ENCODE measurements at places on chromosomes 7 and 10. TPM values are rescaled to one million over a fixed set of nuclear protein-coding genes. Genes with fewer than 3 reads are reported as not detected.

DNA sequence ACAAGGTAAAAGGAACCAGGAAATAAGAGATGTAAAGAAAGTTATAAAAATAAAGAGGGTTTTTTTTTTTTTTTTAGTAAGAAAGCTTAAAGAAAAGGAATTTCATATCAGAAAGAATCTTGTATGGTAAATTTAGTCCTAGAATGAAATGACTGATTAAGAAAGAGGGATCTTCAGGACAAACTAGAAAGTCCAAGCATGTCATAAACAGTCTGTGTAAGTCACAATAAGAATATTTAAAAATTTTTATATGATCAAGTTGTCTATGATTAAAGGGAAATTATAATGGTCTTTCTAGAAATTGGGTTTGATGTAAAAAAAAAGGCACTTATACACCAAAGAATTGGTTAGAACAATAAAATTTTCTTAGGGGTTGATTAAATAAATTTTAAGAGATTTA lies 289.5 kb downstream of the XPNPEP1 start:
- no peaks in the 10 kb centered on the region for H3K4me1 ChIP-seq
- H3K27me3 ChIP-seq = no peaks in the 10 kb centered on the region
- no peak overlapping the region for H3K27ac ChIP-seq
- H3K4me3 ChIP-seq = no peak overlapping the region
- H3K36me3 ChIP-seq = no peaks in the 10 kb centered on the region

DNA sequence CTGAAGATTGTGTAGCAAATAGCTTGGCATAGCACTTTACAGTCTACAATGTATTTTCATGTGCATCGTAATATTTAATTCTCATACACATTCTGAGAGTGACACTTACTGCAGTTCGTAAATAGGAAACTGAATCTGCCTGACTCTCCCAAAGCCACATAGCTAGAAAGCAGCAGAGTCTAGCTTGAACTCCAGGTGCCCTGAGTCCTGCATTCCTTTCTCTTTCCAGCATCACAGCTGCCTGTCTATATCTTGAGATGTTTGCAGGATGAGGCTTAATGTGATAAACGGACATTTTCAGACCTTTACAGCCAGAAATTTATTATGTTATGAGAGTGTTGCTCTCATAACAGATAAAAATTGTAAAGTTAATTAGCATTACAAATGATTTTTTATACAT lies 132.9 kb upstream of the PLXDC2 start:
- H3K27me3 ChIP-seq = no peaks in the 10 kb centered on the region
- DNase-seq = no peak
- no peaks in the 10 kb centered on the region for H3K4me1 ChIP-seq
- H3K36me3 ChIP-seq = no peaks in the 10 kb centered on the region

DNA sequence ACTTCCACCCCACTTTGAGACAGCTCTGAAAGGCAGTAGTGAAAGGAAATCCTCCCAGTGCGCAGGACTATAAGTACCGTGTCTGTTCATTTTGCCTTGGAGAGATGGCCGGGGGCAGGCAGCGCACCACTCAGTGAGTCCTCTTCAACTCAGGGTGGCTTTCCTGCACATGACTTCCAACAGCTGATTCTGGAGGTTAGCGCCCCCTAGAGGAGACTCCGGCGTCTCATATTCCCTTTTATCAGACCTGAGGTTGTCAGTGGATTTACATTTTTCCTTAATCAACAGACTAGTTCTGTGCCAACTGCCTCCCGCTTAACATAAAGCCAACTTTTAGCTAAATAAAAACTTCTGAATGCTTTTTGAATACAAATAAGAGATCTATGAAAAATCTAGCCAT lies 101.0 kb downstream of the HERPUD2 start:
- no peaks in the 10 kb centered on the region for H3K36me3 ChIP-seq
- DNase-seq = no peak
- no peaks in the 10 kb centered on the region for H3K27me3 ChIP-seq

GRCh38 chr7:2288503-2288902 lies 25.7 kb downstream of the SNX8 start:
- no peak overlapping the region for H3K27ac ChIP-seq
- H3K4me3 ChIP-seq = no peak overlapping the region
- DNase-seq = no peak
- no peaks in the 10 kb centered on the region for H3K4me1 ChIP-seq

DNA sequence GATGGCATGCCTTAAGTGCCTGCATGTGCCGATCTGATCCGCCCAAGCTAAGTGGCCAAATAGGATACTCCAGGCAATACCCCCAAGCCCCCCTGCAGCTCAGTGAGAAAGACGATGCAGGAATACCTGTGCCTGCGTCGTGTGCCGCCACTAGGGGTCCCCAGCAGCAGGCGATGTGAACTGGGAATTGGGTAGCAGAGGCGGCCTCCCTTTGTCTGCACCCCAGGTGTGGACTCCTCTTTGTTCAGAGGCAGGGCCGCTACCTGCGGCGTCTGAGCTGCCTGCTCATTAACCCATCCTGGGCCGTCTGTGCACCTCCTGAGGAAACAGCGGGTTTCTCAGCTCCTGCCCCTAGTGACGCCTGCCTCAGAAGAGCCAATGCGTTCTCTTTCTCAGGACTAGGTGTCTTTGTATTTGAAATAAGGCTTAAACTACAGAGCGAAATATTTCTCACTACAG lies 4.8 kb upstream of the CHN2 start:
- DNase-seq = peak; percentile 37
- no peak overlapping the region for H3K27ac ChIP-seq
- H3K36me3 ChIP-seq = no peaks in the 10 kb centered on the region
- H3K4me3 ChIP-seq = no peak overlapping the region
- peaks cover 11% of the 10 kb centered on the region for H3K27me3 ChIP-seq
- no peaks in the 10 kb centered on the region for H3K4me1 ChIP-seq

DNA sequence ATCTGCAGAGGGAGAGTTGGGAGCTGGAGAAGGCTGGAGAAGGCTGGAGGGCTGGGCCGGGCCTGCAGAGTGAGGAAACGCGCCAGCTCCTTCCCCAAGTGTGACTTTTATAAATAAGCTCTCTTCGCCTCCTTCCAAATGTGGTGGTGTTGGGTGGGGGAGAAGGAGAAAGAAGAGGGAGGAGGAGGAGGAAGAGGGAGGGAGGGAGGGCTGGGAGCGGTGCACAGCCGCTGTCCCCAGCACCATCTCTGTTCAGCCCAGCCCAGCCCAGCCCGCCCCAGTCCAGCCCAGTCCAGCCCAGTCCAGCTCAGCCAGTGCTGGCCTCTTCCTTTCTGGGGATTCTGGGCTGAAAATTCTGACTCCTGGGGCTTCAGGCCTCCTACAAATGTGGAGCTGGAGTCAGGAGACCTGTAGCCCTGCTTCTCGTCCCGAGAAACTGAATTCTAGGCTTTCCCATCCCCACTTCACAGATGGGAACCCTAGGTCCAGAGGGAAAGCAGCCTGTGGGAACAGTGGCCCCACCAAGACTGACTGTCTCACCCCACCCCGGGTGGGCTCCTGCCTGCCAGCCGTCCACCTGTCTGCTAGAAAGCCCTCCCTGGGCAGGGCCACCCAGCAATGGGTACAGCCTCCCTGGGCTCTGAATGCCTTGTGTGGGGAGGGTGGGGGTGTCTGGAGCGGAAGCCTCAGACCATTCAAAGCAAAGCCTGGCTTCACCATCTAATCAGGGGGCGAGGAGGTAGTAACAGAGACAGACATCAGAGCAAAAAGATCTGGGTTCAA lies 2.3 kb downstream of the STX1A start:
- peak overlapping the region; percentile 44 for H3K4me3 ChIP-seq
- no peaks in the 10 kb centered on the region for H3K36me3 ChIP-seq
- H3K27me3 ChIP-seq = no peaks in the 10 kb centered on the region
- DNase-seq = no peak
- H3K27ac ChIP-seq = no peak overlapping the region

DNA sequence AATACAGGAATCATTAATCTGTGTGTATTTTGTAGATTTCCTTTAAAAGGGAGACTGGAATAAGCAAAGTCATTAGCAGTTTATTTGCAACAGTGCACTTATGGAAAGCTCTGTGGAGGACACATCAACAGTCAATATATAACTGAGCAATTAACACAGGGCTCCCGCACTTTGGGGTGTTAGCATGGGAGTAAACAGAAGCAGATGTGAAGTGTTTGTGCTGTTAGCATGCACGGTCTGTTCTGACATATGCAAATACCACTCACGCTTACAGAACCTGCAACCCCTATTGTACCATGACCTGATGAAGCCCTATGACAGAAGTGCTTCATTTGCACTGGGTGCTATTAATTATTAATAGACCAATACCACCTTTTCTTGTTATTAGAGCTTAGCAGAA lies 118.9 kb downstream of the PPP1R3A start:
- H3K27me3 ChIP-seq = no peaks in the 10 kb centered on the region
- DNase-seq = no peak
- no peak overlapping the region for H3K4me3 ChIP-seq
- no peak overlapping the region for H3K27ac ChIP-seq

GRCh38 chr10:14536241-14537213 lies 205.8 kb upstream of the FRMD4A start:
- peaks cover 68% of the 10 kb centered on the region for H3K4me1 ChIP-seq
- H3K4me3 ChIP-seq = no peak overlapping the region
- H3K27me3 ChIP-seq = no peaks in the 10 kb centered on the region

DNA sequence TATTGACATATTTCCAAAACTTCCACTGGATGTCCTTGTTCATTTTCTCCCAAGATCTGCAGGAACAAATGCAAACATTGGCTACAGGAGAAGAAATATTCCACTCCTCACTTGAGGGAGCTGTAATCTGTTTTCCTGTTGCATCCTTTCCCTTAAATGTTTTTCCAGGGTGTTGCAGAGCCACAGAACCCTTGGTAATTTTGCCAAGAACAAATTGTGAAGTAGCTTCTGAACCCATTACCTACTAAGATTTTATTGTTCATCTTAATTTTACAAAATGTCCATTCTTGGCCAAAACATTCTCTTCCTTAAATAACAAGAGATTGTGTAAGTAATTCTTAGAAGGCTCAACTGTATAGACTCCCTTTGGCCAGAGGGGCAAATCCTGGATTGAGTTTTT lies 177.0 kb downstream of the GNAT3 start:
- no peak for DNase-seq
- H3K27ac ChIP-seq = no peak overlapping the region
- no peaks in the 10 kb centered on the region for H3K36me3 ChIP-seq
- no peaks in the 10 kb centered on the region for H3K27me3 ChIP-seq

- H3K36me3 ChIP-seq = no peaks in the 10 kb centered on the region
- H3K4me3 ChIP-seq = no peak overlapping the region
- H3K4me1 ChIP-seq = peaks cover 13% of the 10 kb centered on the region
- peaks cover 23% of the 10 kb centered on the region for H3K27me3 ChIP-seq
- no peak for DNase-seq
Observed at GRCh38 chr7:48033922-48034321, 1.4 kb upstream of the C7orf57 start.

DNA sequence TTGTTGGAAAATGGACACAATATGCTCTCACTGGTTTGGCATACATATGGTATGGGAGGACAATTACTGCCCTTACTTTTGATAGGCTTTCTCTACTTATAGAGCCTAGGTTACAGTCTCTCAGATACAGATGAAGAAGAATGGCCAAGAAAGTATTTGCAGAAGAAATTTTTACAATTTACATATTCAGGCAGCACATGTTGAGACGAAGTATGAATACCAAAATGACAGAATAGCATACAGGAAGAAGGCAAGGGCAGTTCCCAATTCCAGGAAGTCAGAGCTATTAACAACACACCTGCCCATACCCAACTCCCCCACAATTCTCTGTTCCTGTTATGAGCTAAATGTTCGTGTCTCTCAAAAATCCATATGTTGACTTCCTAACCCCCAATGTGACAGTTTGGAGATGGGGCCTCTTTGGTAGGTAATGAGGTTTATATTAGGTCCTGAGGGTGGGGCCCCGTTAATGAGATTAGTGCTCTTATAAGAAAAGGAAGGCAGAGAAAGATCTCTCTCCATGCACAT lies 67.8 kb downstream of the DOCK4 start:
- H3K36me3 ChIP-seq = no peaks in the 10 kb centered on the region
- H3K4me3 ChIP-seq = no peak overlapping the region
- H3K4me1 ChIP-seq = no peaks in the 10 kb centered on the region
- H3K27me3 ChIP-seq = no peaks in the 10 kb centered on the region

DNA sequence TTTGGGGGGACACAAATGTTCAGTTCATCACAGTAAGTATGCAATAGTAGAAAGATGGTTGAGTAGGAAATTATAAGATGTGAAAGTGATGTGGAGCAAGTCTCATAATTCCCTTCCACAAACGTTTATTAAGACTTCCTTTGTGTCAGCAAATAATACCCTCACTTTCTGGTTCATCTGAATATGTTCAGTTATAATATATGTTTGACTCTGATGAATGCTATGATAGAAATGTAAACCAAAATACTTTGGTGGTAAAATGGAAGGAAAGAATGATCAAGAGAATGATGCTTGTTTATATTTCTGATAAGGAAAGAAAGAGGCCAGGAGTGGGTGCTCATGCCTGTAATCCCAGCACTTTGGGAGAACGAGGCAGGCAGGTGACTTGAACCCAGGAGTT lies 111.7 kb upstream of the PLXDC2 start:
- H3K27ac ChIP-seq = no peak overlapping the region
- DNase-seq = no peak
- no peaks in the 10 kb centered on the region for H3K27me3 ChIP-seq
- H3K36me3 ChIP-seq = no peaks in the 10 kb centered on the region

GRCh38 chr10:113515161-113515560 lies 37.7 kb upstream of the HABP2 start:
- H3K27me3 ChIP-seq = no peaks in the 10 kb centered on the region
- H3K4me1 ChIP-seq = no peaks in the 10 kb centered on the region
- H3K4me3 ChIP-seq = no peak overlapping the region
- no peaks in the 10 kb centered on the region for H3K36me3 ChIP-seq
- DNase-seq = no peak
- H3K27ac ChIP-seq = no peak overlapping the region

GRCh38 chr10:72079356-72079755 lies 9.0 kb downstream of the SPOCK2 start:
- H3K27ac ChIP-seq = peak overlapping the region; percentile 81
- peaks cover 100% of the 10 kb centered on the region for H3K4me1 ChIP-seq
- H3K36me3 ChIP-seq = peaks cover 34% of the 10 kb centered on the region
- DNase-seq = peak; percentile 77

GRCh38 chr7:13641714-13642113 lies 347.8 kb downstream of the ETV1 start:
- no peaks in the 10 kb centered on the region for H3K4me1 ChIP-seq
- H3K27me3 ChIP-seq = no peaks in the 10 kb centered on the region
- H3K27ac ChIP-seq = no peak overlapping the region
- H3K36me3 ChIP-seq = no peaks in the 10 kb centered on the region
- H3K4me3 ChIP-seq = no peak overlapping the region

Gene ITGB8
- total RNA-seq = 2.1 TPM

Gene CAMK2G
- 58.8 TPM for total RNA-seq

Gene ATOH7
- not detected for total RNA-seq

Gene ABCB4
- total RNA-seq = not detected

Gene EXOC6
- 16.9 TPM for total RNA-seq

Gene GATA3
- 182 TPM for total RNA-seq

Gene TFEC
- total RNA-seq = 1.0 TPM

Measured in CD4-positive, CD25-positive, alpha-beta regulatory T cell (primary cell).